ENCODE measurements at places on chromosomes 6 and 20. TPM values are rescaled to one million over a fixed set of nuclear protein-coding genes. Genes with fewer than 3 reads are reported as not detected.

DNA sequence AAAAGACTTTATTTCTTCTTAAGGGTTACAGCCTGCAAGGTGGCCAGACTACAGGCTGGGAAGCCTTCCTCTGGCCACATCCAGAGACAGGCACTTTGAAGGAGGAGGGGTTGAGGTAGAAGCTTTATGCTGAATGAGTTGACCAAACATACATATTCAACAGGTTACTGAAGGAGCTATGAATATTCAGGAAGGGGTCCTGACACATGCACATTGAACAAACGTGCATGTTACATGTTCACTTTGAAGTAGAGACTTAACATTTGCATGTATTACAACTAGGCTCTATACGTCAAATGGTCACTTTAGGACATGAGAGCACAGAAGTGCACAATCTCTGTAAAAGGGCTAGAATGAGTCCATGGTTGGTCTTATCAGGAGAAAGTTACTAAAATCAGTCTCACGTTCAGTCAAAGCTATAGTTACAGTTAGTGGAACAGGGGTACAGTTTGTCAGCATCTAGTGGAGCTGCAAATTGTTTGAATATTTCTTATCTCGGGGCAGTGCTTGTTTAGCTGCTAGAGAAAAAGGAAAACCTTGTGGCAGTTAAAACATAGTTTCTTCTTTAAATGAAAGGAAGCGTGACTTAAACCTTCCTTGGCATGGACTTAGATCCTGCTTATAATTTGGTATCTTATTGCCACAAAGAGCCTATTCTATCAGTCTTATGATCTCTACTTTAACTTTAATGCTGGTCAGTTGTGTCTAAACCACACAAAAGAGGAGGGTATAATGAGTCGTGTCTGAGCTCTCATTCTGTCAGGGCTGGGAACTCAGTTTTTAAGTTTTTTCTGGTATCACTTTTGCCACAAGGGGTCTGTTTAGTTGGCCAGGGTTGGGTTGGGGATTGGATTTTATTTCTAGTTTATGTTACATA, 4.6 kb upstream of the ZSCAN9 start:
- no peak for DNase-seq

C20orf141 gene
- not detected for total RNA-seq

GRCh38 chr6:8006208-8006607, 58.0 kb downstream of the BLOC1S5 start:
- DNase-seq = no peak

PNLDC1 gene
- not detected for total RNA-seq

DNA sequence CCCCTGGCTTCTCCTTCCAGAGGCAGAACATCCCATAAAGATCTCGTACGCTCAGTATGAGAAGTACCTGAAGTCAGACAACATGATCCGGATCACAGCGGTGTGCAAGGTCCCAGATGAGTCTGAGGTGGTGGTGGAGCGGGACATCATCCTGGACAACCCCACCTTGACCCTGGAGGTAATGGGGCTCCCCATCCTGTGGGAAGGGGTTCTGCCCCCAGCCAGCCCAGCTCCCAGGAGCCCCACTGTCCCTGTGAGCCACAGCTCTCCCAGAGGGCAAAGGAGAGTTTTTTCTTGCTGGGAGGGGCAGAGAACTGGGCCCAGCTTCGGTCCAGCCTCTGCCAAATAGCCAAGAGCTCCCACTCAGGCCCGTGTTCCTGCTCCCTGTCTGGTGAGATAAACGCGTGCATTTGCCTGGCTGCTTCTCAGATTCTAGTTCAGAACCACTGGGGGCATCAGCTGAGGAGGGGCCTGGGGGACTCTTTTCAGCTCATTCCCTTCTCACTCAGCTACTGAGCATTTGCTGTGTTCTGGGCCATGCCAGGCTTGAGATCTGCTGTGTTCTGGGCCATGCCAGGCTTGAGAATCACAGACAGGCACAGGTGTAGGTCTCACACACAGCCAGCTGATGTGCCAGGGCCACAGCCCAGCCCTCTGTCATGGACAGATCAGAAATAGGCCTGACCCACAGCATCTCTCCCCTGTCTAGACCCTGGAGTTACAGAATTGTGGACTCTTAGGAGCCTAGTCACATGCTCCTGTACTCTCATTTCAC, 39.5 kb downstream of the TGM3 start:
- no peak for DNase-seq
